ENCODE measurements at places on chromosomes 7 and 10.

GRCh38 chr10:73588656-73589055 is 2.5 kb downstream of the USP54 start:
- no peak for DNase-seq

DNA sequence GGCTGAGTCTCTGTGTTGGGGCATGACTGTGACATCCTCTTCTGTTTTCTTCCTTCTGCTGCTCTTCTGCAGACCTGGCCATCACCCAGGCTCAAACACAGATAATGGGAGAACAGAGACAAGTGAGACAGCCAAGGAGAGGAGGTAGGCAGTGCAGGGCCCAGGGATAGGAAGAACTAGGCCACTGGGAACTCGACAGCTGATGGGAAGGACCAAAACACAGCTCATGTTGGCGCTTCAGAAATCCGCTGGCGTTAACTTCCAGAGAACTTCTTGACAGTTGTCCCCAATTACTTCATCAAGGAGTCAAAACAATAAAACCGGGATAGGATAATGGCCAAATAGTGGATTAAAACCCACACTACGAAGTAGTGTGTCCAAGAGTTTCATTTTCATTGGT is 97.0 kb upstream of the PALS2 start:
- DNase-seq, result no peak

DNA sequence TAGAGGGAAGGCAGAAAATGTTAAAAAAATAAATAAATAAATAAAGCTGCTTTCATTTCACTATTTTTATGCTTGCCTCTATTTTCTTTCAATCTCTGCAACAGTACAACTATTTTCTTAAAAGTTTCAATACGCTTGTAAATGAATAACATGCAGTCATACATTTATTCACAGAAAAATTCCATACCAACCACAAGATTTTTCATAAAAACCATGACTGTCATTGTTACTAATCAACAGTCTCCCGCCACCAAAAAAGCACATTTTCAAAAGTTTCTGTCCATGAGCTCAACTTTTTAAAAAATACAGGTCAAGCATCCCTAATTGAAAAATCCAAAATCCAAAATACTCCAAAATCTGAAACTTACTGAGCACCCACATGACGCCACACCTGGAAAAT is 5.3 kb downstream of the PARD3 start:
- no peak for DNase-seq

- DNase-seq, result no peak
Observed at GRCh38 chr10:113086282-113086681, 136.2 kb downstream of the TCF7L2 start.

- DNase-seq, result no peak
Observed at GRCh38 chr7:36192053-36192824, 39.2 kb downstream of the EEPD1 start.

GRCh38 chr7:130144312-130145171 is 60.7 kb downstream of the TMEM209 start:
- no peak for DNase-seq

DNA sequence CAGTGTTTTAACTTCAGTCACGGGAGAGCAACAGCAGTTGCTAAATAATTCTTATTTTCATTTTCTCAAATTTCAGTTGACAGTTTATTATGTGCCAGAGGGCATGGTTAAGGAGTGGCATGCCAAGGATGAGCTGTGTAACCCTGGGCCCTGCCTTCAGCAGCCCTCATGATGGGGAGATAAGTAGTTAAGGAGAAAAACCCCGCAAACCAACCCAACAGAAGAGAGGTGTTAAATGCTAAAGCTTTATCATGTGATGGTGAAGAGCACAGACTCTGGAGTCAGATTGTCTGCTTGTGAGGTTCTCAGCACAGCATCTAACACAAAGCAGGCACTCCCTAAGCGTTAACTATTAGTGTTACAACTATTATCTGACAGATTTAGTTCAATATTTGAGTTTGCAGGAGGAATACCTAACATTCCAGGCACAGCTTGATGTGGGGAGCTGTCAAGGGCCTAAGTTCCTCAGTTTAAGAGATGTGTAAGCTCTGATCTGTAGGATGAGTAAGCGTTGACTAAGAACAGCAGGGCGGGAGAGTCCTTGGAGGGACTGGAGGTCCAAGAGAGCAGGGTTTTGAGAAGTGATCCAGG is 29.6 kb downstream of the STAM start:
- no peak for DNase-seq

DNA sequence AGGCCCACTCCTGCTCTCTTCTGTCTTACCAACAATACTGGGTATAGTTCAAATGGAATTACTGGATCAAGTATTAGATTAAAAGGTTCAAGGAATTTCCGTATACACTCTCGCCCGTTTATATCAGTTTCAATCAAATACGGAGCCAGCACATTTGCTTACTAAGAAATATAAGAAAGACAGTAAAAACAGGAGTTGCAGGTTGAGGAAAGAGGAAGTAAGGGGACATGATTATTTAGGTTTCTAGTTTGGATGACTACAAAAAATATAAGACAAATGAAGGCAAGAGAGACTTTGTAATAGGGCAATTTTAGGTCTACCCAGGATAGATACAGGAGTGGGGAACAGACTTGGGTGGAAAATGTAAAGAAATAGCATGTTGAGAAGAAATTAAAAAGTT is 109.9 kb upstream of the ABI1 start:
- DNase-seq, result no peak

GRCh38 chr10:59753267-59753666 is at the start of gene MRLN:
Gene MRLN, minus strand, starts transcription at chr10:59753455.
- DNase-seq, result no peak

DNA sequence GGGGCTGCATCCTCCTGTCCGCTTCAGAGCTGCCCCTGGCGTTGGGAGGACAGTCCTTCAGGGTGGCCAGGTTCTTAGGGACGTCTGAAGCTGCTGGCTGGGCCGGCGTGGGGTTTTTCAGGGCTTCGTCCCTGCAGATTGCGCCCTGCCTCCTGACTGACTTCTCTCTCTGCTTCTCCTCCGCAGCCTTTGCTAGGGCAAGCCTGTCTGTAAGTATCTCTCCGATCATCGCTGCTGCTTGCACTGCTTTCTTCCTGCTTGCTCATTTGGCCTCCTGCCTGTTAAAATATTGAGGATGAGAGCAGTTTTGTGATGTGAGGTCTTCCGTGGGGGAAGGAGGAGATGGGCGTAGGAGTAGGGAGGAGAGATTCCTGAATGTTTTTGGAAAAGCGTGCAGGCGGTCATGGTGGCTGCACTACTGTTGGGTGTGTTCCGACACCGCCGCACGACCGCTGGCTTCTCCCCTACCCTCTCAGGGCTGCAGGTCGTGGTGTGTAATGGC is 25.3 kb downstream of the PFKFB3 start:
- DNase-seq, result no peak

DNA sequence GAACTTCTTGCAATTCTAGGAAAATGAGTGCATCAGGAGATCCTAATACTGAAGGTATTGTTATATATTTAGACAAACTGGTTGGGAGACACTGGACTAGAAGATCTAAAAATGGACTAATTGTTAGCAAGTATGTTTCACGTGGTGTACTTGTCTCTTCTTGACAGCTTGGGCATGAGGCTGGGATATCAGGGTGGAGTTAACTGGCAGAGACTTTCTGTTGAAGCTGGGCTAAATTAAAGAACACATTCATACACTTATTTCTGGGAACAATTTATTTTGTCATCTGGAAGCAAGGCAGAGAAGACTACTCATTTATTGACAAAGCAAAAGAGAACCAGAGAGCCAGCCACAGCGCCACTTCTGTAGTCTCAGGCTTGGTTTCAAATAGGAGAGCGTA is 25.9 kb downstream of the TYW1 start:
- DNase-seq, result no peak

DNA sequence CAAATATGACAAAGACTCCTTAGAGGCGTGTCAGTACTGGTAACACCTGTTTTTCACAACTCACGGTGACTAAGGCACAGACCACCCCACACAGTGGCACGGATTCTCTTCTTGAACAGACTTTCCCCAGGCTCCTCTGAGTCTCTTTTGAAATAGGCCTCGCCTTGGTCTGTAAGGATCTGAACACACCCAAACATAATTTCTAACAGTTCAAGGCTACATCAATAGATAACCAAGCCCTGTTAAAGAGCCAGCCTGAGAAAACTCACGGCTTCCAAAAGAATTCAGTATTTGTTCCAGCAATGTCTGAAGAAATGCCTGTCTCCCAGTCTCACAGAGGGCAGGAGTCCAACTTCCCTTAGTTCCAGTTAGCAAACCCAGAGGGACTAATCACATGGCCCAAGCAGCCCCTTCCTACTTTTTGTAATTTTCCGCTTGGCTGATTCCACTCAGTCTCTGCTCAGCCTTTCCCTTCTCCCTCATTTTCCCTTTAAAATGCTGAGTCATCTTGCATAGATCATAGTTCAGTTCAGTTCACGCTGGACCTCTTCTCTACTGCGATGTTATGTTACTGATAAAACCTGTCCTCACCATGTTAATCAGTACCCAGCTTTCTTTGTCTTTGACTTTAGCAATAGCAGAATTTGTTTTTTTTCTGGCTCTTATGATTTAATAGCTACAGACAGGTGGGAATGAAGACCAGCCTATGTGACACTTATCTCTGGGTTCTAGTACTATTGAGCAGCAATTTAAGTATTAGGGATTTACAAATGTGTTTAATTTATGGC is 22.6 kb upstream of the AKR1C3 start:
- DNase-seq, result no peak

DNA sequence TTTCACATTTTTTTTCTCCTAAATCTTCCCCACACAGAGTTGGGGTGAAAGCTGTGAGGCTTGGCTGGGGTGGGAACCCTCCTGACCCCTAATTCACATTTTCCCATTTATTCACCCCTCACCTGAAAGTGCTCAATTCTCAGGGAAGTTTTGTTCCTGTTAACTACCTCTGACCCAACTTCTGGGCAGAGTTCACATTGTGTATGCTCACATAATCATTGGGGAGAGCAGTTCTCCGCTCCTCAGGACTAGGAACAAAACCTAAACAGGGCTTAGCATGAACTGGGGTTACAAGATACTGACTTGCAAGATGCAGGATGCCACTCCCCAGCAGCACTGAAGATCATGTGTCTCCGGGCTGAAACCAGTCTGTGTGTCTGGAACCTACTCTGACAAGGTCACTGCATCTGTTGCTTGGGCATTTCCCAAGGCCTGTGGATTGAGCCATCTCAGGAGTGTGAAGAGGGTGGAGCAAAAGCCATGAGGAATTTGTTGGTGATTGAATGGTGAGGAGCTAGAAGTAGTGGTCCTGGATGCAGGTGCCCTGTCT is 258.1 kb upstream of the IGFBP3 start:
- no peak for DNase-seq

GRCh38 chr10:12228851-12229250 is 32.9 kb downstream of the CDC123 start:
- no peak for DNase-seq

All from activated naive CD8-positive, alpha-beta T cell treated with anti-CD3 and anti-CD28 coated beads, Interleukin-2, amount 50 U/mL, for 16 hours (primary cell).